ENCODE measurements at places on chromosomes 7 and 10.

- DNase-seq, result no peak
Measured at GRCh38 chr7:39062811-39063210, 85.1 kb downstream of the POU6F2 start.

DNA sequence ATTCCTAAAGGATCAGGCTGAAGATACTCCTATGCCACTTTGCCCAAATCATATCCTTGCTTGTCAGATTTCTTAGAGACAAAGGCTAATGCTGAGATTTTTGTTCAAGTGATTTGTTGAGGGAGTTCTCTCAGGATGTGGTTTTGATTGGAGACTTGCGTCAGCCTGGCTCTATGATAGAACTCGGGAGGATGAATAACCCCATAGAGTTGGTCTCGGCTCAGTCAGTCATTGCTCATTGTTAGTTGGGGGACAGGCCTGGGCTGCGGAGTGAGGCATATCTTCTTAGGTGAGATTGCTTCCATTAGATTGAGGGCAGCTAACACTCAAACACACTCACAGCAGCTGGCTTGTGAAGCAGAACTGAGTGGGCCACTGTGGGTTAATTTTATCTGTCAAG lies 203.4 kb downstream of the KIF20B start:
- no peak for DNase-seq

DNA sequence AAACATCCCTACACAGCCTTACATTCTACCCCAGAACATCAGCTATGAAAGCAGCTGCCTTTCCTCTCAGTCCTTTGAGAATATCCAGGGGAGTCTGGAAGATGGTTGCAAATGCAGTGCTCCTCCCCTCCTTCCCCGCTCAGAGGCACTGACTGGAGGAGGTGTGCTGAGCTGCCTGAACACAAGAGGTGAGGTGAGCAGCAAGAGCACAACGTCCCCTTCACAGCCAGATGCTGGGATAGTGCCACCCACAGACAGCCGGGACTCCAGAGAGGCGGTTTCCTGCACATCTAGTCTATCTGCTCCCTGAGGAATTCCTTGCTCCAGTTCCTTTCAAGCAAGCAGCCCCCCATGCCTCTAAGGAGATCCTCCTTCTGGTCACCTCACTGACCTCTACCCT lies 74.2 kb downstream of the EZH2 start:
- no peak for DNase-seq

- no peak for DNase-seq
Measured at GRCh38 chr7:131600085-131600881, 43.9 kb upstream of the PODXL start.

DNA sequence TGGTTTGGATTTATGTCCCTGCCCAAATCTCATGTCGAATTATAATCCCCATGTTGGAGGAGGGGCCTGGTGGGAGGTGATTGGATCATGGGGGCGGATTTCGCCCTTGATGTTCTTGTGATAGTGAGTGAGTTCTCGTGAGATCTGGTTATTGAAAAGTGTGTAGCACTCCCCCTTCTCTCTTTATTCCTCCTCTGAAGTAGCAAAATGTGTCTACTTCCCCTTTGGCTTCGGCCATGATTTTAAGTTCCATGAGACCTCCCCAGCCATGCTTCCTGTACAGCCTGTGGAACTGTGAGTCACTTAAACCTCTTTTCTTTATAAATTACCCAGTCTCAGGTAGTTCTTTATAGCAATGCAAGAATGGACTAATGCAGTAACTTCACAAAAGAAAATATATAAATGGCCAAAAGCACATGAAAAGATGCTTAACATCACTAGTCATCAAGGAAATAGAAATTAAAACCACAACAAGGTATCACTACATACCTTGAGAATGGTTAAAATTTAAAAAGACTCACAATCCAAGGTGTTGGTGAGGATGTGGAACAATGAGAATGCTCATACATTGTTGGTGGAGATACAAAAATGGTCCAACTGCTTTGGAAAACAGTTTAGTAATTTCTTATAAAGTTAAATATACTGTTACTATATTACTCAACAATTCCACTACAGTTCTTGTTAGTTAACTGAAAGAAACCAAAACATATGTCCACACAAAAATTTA lies 218.7 kb downstream of the SNX10 start:
- no peak for DNase-seq

- no peak for DNase-seq
Measured at GRCh38 chr10:91682912-91683311, 50.0 kb upstream of the PPP1R3C start.

DNA sequence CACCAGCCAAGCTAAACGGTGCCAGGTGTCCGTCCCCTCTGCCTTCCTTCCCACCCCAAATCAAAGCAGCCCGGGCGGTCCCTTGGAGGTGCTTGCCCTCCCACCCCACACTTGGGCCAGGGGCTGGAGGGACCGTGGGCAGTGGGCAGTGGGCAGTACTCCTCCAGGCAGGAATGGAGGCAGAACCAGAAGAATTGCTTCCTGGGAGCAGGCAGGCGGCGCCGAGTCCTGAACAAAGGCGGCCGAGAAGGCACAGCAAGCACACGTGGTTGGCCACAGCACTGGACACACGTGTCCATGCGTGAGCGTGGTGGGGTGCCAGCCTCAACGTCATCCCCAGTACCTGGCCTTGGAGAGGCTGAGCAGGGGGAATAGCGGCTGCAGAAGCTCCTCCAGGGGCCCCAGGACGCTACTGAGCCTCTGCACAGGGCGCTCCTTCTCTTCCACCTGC lies 48.4 kb upstream of the NKX6-2 start:
- no peak for DNase-seq

DNA sequence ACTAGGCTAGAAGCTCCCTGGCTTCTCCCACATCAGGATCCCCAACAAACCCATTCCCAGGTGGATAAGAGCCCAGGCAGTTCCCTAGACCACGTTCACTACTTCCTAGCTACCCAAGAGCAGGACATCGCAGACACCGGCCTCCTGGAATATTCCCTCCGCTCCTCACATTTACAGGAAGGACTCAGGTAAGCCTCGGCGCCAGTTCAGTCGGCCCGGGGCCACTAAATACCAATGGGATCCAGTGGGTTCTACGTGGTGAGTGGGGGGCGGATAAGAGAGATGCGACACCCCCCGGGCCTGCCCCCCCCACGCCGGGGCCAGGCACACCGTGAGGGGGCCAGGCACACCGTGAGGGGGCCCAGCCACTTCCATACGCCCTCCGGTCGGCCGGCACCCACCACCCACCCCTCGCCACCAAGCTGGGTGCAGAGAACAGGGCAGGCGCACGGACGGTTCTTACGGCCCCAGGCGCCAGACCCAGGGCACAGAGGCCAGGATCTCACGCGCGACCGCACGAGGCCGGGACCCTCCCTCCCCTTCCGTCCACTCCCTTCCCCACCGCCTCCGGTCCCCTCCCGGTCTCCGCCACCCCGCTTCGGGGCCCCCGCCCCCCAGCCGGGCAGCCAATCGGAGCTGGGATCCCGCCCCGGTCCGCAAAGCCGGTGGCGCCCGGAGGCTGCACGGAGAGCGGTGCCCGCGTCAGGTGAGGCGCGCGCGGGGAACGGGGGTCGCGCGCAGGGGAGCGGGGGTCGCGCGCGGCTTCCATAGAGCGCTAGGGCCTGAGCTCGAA lies at the start of gene BLVRA:
TSS of gene BLVRA (plus strand) at position 652 of the 793 bp plus-strand sequence. CDS start 12,479 bp downstream, outside the sequence.
- DNase-seq, result peak; percentile 48

DNA sequence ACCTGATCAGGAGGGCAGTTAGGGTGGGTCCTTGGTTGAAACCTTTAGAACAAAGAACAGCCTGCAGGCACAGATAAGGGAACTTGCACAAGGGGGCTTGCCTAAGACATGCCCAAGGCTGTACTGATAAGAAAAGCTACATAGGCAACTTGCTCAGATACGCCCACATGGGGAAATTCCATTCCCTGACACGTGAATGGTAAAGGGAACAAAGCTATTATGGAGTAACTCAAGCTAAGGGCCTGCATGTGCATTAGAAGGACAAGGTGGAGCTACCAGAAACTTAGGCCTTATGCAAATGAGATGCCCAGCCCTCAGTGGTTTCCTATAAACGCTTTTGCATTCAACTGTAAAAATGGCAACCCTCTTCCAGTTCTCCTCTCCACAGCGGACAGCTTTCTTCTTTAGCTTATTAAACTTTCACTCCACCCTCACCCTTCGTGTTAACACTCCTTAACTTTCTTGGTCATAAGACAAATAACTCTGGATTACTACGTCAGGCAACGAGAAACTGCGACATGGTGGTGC lies 1192.1 kb upstream of the CELF2 start:
- no peak for DNase-seq

DNA sequence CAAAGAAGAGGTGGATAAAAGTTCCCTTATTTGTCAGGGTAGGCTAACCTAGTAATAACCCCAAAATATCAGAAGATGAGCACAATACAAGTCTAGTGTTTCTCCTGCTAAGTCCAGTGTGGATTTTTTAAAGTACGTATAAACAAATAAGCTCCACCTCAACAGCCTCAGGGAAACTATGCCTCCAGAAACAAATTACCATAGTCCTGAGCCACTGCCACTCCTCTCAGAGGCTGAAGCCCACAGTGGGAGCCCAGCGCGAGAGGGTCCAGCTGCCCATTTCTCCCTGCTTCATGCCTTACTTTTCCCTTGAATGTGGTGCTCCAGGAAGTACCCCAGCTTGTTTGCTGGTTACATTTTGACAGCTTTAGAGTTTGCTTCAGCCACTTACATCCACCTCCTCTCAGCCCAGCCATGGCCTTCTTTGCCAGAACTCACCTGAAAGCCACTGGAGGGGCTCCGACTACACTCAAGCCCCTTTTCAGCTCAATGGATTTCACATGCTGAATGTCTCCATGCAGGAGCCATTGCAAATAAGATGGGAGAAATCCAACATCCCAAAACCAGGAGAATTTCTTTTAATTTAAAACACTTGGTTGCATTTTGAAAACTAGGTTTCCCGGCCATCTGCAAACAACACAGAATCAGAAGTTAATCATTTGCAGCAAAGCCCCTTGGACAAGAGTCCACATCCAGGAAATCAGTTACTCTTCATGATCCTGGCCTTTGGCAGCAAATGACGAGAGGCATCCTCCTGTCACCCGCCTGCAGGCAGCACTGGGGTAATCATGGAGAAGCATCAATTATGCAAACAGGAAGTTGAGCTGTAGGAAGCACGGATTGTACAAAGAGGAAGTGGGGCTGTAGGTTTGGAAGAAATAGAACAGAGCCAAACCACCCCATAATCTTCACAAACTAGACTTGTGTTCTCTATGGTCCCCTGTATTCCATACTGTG lies 138.1 kb downstream of the HERPUD2 start:
- DNase-seq, result no peak

GRCh38 chr7:155732286-155732685 lies 80.0 kb downstream of the SHH start:
- no peak for DNase-seq

DNA sequence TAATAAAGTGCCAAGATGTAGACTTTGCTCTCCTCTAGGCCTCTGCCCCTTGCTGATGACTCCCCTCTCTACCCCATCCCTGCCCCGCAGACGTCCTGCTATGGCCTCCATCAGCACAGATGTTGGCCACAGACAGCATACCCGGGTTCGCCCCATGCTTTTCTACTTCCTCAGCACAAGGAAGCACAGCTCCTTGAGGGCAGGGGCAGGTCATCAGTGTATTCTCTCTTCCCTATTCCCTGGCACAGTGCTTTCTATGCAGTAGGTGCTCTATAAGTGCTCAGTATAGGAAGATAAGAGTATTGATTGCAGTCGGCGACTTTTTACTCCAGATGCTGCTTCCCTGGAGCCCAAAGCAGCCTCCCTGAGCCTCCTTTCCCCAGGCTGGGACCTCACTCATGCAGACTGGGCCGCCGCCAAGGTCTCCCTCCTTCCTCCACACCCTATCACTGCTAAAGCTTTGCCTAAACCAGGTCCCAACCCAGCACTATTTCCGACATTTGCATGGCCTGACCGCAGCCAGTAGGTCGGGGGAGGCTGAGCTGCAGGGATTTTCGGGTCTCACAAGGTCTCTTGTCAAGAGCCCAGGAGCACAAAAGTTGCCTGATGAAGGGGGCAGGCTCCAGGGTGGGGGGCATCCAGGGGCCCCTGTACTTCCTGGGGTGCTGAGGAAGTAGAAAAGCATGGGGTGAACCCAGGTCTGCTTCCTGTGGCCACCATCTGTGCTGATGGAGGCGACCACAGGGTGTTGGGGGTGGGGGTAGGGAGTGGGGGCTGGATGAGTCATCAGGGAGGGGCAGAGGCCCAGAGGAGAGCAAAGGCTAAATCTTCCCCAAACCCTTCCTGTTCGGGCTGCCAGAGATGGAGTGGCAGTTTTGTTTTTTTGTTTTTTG lies 8.0 kb downstream of the CALHM3 start:
- no peak for DNase-seq

DNA sequence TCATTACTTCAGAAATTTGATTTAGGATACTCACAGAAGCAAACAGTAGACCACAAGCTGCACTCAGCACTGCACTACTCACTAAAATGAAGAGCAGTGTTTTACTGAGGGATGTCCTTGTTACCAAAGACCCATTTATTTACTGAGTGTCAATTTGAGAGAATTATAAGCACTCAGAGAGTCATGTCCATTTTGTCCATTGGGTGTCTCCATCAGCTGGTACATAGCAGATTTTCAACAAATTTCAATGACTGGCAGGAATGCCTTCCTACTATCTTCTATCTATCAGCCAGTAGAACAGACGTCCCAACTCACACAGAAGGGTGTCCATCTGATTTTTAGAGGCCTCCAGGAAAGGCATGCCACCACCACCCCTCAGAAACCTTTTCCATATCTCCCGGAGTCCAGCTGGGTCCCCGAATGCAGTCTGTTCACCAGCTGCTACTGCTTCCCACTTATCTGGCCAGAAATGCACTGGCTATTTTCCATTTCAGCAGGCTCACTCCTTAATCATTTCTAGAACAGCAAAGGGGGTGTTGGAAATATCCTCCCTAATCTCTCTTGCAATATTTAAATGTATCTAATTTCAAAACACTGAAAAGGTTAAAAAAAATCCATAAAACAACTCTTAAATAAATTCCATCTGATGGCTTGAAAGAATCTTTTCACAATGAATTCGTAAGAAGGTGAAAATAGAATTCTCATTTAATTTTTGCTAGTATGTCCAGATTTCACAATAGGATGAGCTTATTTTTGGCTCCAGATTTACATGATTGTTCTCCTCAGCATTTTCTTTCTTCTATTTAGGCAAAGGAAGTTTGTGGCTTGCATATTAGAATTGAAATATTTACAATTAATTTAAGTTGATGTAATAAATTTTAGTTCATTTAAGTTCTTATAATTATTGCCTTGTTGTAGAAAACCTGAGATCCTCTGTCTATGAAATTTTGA lies 1164.0 kb upstream of the CELF2 start:
- no peak for DNase-seq

DNA sequence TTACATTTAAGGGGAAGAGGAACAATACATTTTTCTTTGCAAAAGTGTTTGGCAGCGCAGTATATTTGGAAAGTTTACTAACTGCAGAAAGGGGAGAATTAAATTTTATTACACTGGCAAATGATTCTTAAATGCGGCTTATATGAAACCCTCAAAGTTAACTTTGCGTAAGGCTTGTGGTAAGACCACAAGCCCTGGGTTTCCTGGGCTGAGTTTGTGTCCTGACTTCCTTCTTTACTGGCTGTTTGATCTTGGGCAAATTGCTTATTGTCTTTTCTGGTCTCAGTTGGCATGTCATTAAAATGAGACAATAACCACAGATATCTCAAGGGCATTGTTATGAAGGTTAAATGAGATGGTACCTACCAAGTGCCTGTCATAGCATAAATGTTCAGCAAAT lies 106.8 kb downstream of the GLRX3 start:
- DNase-seq, result no peak

- no peak for DNase-seq
Measured at GRCh38 chr7:82210416-82211184, 233.0 kb downstream of the CACNA2D1 start.

- peak; percentile 30 for DNase-seq
Measured at GRCh38 chr10:80090121-80090520, 11.7 kb downstream of the TMEM254 start.

GRCh38 chr7:149682038-149682437 lies 91.3 kb downstream of the ZNF467 start:
- no peak for DNase-seq
